ENCODE measurements at places on chromosomes 1 and 21.

DNA sequence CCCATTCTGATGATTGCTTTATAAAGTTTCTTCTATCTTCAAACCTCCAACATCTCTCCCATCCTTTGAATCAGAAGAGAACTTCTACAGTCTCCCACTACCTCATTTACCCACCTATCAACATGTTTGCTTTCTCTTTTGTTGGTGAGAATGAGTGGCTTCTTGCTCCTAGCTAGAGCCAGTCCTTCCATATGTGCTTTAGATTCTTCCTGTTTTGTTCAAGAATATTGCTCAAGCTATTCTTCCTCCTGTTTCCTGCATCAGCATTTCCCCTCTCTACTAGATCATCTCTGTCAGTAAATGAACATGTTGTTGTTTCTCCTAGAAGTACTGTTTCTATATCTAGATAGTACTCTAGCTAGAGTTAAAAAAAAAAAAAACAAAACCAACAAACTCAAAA is 6.3 kb downstream of the ATF6 start:
- DNase-seq: no peak

GRCh38 chr1:94864821-94865220 is 44.7 kb downstream of the SLC44A3 start:
- DNase-seq: no peak

DNA sequence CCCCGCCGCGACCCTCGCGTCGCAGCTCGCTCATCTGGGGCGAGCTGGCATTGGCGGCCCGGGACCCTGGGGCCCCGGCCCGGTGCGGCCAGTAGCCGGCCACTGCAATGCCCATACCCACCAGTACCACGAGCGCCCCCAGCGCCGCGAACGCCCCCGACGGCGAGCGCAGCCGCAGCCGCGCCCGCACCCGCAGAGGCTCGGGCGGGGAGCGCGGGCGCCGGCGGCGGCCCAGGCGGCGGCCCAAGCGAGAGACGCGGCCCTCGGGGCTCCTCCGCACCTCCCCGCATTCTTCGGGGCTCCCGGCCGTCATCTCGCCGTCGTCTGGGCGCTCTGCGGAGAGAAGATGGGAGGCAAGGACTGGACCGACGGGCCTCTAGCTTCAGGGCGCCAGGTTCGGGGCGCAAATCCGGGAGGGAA is 2.2 kb downstream of the TMEM200B start:
- DNase-seq: no peak

- peak; percentile 97 for DNase-seq
These were observed 365.7 kb upstream of the USP24 start for GRCh38 chr1:55580845-55581332.

GRCh38 chr1:89147678-89148658 is 22.1 kb upstream of the GBP2 start:
- DNase-seq: no peak

GRCh38 chr1:236925386-236925785 is 78.9 kb downstream of the MT1HL1 start:
- no peak for DNase-seq

DNA sequence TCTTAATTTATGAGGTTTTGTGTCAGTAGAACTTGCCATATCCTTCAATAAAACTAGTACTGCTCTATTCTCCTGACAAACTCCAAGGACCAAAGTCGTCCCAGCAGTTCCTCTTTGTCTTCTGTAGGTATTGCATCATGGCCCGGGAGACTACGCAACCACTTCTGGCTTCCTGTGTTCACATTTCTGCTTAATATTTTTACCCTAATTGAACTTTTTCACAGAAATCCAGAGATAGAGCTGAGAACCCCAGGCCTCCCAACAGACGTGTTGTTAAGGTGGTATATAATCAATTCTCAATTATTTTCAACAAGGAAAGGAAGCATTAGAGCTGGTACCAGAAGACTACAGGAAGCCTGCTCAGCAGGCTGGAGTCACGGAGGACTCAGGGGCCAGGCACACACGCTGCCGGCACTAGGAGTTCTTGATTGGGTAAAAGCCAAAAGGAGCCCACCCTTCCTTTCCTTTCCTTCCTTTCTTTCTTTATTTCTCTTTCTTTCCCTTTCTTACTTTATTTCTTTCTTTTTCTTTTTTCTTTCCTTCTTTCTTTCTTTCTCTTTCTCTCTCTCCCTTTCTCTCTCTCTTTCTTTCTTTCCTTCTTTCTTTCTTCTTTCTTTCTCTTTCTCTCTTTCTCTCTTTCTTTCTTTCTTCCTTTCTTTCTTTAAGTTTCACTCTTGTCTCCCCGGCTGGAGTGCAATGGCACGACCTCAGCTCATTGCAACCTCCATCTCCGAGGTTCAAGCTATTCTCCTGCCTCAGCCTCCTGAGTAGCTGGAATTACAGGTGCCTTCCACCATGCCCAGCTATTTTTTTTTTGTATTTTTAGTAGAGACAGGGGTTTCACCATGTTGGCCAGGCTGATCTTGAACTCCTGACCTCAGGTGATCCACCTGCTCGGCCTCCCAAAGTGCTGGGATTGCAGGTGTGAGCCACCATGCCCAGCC is 173.7 kb downstream of the ZBTB18 start:
- no peak for DNase-seq

DNA sequence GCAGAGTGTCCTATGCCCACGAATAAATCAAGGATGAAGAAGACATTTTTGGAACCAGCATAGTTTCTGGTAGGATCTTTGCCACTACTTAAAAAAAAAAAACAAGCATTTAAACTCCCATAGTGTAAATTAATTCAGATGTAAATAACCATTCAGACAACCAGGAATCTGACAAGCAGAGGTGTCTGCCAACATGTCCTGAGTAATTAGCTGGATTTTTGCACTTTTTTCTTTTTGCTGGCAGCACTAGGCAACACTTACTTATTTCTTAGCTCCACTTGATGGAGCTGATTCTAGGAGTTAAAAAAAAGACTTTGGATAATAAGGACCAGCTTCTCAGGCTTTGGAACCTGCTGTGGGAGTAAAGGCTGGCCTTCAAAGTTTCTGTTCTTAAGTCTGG is 27.6 kb upstream of the CNIH3 start:
- no peak for DNase-seq

DNA sequence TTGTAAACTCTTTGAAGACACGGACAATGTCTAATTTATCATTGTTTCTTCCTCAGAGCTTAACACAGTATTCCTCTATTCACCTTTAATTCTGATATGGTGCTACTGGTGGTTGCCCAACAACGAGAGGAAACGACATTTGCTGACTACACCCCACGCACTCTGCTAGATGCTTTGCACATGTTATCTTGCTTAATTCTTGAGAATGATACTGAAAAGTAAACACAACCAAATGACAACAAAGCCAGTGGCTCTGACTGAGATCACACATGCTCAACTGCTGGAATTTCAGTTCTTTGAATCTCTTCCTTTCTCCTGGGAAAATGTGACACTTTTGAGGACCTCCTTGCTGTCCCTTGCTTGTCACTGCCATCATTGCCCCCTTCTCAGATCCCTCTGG is 37.2 kb upstream of the DDAH1 start:
- no peak for DNase-seq
